ENCODE measurements at places on chromosomes 7 and 10.

- DNase-seq, result no peak
These were observed 71.5 kb downstream of the CARD11 start for GRCh38 chr7:2971914-2972834.

GRCh38 chr10:72356987-72357386 lies 2.3 kb upstream of the DNAJB12 start:
- DNase-seq, result no peak

- DNase-seq, result no peak
These were observed 84.1 kb downstream of the MALSU1 start for GRCh38 chr7:23383225-23383624.

- DNase-seq, result no peak
These were observed 190.4 kb downstream of the CTTNBP2 start for GRCh38 chr7:117682681-117683385.

- DNase-seq, result no peak
These were observed 35.4 kb upstream of the TM9SF3 start for GRCh38 chr10:96622013-96622787.

- no peak for DNase-seq
These were observed 55.1 kb downstream of the ANKMY2 start for GRCh38 chr7:16590424-16590823.

- DNase-seq, result no peak
These were observed 3.1 kb upstream of the RET start for GRCh38 chr10:43073721-43074120.

GRCh38 chr7:138074121-138074520 lies 2.1 kb upstream of the AKR1D1 start:
- DNase-seq, result no peak

DNA sequence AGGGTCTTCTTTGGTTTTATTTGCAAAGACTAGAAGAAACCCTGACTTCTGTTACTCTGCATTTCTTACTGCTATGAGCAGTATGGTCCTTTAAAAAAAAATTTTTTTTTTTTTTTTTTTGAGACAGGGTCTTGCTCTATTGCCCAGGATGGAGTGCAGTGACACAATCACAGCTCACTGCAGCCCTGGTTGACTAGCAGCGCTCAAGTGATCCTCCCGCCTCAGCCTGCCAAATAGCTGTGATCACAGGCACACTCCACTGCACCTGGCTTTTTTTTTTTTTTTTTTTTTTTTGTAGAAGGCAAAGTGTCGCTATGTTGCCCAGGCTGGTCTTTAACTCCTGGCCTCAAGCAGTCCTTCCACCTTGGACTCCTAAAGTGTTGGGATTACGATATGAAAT lies 17.4 kb downstream of the CNNM2 start:
- DNase-seq, result no peak

DNA sequence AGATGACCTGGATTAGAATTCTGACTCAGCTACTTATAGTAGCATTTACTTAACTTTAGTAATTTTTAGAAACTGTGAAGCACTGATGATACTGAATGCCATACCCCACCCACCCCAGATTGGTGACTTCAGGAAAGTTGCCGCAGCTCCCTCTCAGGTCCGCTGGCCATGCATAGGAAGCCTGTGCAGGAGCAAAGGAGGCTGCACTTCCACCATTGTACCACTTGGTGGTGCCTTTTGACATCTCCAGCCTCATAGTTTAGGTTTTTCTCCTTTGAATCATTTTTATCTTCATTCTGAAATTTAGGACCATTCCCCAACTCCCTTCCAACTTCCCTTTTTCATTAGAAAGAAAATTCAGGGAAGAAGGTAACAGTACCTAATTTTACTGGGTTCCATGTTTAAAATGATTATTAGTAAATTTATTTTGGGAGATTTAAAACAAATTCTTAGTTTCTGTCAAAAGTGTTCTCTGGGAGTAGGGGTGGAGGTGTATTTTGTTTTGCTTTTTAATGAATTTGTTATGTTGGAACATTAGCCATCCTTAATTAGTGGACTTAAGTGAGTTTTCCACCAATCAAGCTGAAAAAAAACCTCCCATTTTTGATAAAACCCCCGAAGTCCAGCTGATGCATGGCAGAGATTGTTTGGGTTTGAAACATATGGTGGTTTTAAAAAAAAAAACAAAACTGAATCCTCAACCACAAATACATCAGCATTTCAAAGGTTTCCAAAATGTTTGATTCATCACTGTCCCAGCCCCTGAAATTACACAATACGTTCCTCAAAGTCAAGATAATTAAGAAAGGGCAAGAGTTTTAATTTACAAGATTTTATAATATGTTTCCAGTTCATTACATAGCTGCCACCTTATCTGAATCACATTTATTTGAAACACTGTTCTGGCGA lies 109.6 kb downstream of the WNT2 start:
- DNase-seq, result peak; percentile 55

GRCh38 chr10:72545546-72545945 lies 80.3 kb downstream of the MICU1 start:
- DNase-seq, result no peak

DNA sequence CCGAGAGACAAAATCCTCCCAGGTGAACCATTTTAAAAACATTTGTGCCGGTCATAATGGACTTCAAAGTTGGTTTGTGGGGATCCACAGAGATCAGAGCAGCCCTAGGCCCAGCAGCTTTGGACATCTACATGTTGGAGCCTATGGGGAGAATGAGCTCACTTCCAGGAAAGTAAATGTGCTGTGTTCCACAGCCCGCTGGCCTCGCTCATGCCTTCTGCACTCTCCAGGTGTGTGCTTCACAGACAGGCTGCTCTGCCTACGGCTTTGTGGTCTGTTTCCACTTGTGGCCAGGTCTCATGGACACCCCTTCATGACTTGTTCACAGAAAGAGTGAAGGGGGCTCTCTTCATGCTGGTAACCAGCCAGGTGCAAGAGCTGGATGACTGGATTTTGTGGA lies 141.6 kb downstream of the ADARB2 start:
- no peak for DNase-seq

GRCh38 chr10:5046410-5046809 lies 42.8 kb upstream of the AKR1C2 start:
- no peak for DNase-seq

- no peak for DNase-seq
These were observed 6.3 kb downstream of the GHRHR start for GRCh38 chr7:30970074-30970473.

Measured in activated naive CD4-positive, alpha-beta T cell treated with anti-CD3 and anti-CD28 coated beads, Interleukin-2, amount 10 ng/mL, durations not matched to agents 7 days and 5 days (primary cell).